Liver (tissue), 10 donors: ENCODE measurements at places on chromosomes 5 and 9. TPM values are rescaled to one million over a fixed set of nuclear protein-coding genes. Genes with fewer than 3 reads are reported as not detected.

DNA sequence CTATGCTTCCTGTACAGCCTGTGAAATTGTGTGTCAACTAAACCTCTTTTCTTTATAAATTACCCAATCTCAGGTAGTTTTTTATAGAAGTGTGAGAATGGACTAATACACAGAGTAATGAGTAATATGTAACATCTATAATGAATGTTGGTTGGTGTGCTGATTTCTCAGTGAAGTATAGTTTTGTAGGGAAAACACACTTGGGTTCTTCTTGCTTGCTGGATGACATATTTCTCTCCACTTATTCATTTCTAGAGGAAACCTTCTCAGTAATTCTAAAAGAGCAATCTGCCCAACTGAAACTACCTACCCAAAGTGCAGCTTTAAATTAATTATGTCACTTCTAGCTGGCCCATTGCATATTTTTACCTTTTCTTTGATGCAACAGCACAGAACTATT, 81.1 kb upstream of the RORB start:
- no peak overlapping the region for H3K27ac ChIP-seq
- no peaks in the 10 kb centered on the region for H3K36me3 ChIP-seq
- no peaks in the 10 kb centered on the region for H3K4me1 ChIP-seq
- H3K4me3 ChIP-seq: no peak overlapping the region

DNA sequence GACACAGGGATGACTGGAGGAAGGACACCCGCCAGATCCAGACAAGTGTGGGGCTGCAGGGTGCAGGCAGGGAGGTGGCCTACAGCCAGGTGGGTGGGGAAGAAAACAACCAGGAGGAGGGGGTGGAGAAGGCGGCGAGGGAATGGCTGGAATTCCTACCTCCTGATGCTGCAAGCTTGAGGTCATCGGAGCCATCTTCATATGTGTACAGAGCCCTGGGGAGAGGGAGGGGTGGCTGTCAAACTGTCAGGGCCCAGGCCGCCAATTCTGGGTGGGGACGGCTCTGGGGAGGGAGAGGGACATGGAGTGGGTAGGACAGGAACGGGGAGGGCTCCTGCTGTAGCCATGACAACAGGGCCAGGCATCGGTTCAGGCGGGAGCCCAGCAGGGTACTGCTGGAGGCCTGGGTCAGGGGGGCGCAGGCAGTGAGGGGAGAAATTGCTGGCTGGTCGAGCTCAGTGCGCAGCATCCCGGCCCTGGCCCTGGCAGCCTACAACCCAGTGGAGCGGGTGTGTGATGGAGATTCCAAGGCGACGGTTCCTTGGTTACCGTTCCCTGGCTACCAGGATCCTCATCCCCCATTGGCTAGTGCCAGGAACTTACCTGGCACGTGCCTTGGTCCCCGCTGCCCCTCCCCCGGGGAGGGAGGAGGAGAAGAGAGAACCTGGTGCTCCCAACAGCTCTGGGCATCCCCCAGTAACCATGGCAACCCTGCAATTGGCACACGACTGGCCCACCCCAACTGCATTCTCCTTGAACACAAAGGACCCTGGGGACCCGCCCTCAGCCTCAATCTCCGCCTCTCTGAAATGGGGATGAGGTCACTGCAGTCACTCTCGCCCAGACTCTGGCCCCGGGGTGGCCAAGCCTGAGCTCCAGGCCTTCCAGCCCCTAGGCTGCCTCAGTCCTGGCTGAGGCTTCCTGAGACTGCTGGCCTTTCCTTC, 4.5 kb downstream of the DBN1 start:
- no peak for DNase-seq
- H3K27ac ChIP-seq: no peak overlapping the region
- H3K4me3 ChIP-seq: no peak overlapping the region
- peaks cover 6% of the 10 kb centered on the region for H3K4me1 ChIP-seq
- H3K27me3 ChIP-seq: no peaks in the 10 kb centered on the region

- H3K36me3 ChIP-seq: peaks cover 4% of the 10 kb centered on the region
- no peak overlapping the region for H3K4me3 ChIP-seq
- no peak overlapping the region for H3K27ac ChIP-seq
- H3K27me3 ChIP-seq: no peaks in the 10 kb centered on the region
Measured at GRCh38 chr9:126438741-126439401, 112.2 kb downstream of the MVB12B start.

The GABBR2 gene
- total RNA-seq: 0.23 TPM

DNA sequence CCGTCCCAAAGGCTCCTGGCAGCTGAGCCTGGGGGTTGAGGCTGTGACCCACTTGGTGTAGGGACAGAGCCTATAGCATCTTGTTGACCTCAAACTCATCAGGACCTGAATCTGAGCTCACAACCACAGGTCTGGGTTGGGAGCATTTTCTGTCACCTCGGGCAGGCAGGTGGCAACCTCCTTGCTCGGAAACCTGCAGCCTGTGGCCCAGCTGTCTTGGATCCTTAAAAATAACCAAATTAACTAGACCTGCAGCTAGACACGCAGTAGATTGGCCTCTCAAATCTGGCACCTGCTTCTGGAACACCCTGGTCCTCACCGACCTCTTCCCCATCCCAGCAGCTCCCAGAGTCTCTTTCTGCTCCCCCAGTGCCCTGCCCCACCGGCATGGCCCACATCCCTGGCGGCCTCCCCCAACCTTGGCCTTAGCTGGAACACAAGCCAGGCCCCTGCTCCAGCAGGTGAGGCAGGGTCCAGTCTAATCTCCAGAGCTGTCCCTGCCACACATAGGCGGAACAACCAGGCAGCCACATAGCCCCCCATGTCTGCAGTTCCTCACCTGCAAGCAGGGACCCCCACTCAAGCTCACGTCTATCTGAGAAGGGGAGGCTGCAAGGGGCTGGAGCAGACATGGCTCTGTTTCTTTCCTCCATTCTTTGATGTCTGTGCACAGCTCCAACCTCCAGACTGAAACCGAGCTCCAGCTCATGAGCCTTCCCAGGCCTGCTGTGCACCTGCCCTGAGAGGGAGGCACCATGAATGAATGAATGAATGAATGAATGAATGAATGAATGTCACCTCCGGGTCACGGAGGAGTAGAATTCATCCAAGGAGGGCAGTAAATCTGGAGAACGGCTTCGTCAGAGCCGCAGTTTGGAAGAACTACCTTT, 28.3 kb downstream of the PAEP start:
- no peaks in the 10 kb centered on the region for H3K36me3 ChIP-seq
- H3K27ac ChIP-seq: no peak overlapping the region
- H3K4me1 ChIP-seq: no peaks in the 10 kb centered on the region
- H3K27me3 ChIP-seq: no peaks in the 10 kb centered on the region
- H3K4me3 ChIP-seq: no peak overlapping the region
